ENCODE measurements at places on chromosomes 3 and 15.

- no peak for DNase-seq
These were observed 12.4 kb downstream of the ISG20 start for GRCh38 chr15:88651136-88651732.

- no peak for DNase-seq
These were observed 121.0 kb downstream of the PDZRN3 start for GRCh38 chr3:73503781-73504180.

DNA sequence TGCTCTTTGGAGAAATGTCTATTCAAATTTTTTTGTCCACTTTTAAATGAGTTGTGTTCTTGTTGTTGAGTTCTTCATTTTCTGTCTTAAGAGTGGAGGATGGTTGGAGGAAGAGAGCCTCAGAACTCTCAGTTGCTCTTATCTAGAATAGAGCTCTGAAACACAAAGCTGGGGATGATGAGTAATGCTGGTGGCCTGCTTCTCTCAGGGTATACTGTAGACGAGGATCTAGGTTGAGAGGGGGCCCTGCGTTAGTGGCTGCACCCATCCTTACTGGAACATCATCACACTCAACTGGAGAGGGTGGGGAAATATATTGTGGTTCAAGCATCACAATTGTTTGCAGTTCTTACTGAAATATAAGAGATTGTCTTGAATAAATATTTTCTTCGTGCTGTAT is 1.8 kb downstream of the SPTSSB start:
- no peak for DNase-seq

GRCh38 chr15:34012461-34013028 is 26.5 kb downstream of the AVEN start:
- no peak for DNase-seq

DNA sequence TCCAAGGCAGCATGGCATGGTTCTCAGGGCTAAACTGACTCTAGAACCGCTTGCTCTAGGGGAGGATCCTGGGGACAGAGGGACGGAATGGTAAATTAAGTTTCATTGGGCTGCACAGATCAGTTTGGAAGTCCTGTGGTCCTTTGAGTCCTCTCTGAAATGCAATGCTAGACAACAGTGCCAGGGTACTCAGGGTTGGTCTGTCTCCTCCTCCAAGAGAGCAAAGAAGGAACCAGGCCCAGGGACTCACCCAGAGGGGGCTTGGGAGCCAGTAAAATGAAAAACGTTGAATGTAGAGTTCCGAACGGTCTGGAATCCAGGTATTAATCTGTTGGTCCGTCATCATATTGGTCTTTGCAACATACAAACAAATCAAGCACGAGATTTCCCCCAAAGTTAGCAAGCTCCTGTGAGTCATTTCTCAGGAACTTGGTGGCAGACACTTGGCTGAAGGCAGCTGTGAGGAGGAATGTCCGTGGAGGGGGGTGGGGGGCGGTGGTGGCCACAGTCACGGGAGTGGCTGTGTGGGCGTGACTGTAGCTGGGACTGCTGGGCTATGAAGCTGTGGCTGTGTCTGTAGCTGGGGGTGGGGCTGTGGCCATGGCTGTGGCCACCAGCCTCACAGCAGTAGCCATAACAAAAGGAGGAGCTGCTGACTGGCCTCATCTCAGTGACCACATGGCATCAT is 361.0 kb downstream of the SHQ1 start:
- DNase-seq = no peak

DNA sequence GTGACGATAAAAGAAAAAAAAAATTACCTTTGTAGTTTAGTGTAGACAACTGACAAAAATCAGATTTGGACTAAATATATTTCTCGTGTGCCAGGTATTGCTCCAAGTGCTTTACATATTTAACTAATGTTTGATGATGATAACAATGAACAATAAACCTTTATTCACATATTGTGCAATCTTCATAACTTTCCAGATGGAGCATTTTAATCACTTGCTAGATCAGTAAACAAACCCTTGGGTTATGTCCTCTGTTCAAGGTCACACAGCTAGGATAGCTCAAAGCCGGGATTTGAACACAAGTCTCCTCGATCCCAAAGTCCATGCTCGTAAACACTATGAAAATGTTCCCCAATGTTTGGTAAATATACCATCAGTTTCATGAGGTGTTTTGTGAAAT is 14.5 kb downstream of the NCEH1 start:
- no peak for DNase-seq

Data from NCI-H460 (cell line).